Fibroblast of skin of left biceps (primary cell): ENCODE measurements at places on chromosomes 5 and 9.
A peak's percentile ranks its signal among the peaks of the same experiment; 100 is the strongest.

DNA sequence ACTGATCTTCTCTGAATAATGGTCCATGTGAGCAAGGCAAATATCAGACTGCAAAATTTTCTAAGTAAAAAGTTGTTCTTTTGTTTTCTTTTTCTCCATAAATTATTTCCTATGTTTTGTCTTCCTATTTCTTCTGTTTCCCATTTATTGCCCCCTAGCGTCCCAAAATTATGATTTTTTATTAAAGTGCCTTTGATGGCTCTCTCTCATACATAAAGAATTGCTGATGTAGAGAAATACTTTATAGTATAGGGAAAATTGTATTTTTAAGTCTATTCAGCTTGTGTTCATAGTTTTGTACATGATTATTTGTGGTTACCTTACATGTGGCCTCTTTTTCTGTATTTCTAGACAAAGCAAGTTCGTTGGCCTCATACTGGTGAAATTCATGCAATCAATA lies 1031.2 kb downstream of the EFNA5 start:
- no peak for DNase-seq

- DNase-seq = no peak
Observed at GRCh38 chr9:38088006-38088925, 19.2 kb upstream of the SHB start.

DNA sequence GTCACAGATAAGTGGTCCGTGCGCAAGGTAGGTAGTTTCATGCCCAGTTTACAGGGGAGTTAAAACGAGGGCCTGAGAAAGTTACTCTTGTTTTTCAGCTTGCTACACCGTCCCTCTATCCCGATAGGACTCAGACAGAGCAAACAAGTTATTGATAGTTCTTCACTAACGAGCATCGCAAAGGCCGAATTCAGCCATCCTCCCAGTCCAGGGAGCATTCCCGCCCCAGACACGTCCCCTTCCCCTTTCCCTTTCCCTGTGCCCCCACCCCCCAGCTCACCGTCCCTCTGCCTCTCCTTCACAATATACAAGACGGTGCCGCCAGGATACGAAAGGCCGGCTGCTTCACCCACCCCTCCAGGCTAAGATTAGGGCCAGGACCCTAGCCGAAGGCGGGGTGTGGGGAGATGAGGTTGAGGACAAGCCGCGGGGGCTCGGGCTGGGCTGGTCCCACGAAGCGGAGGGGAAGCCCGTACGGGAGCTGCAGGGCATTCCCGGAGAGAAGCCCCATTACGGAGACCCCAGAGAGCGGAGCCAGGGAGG lies 599 bp downstream of the KIAA1191 start:
- DNase-seq = no peak

GRCh38 chr5:59678943-59679342 lies 214.6 kb downstream of the PDE4D start:
- DNase-seq = no peak

GRCh38 chr9:105341434-105342146 lies 97.1 kb downstream of the SLC44A1 start:
- no peak for DNase-seq

GRCh38 chr5:75734913-75735789 lies 17.9 kb upstream of the POC5 start:
- DNase-seq = no peak

DNA sequence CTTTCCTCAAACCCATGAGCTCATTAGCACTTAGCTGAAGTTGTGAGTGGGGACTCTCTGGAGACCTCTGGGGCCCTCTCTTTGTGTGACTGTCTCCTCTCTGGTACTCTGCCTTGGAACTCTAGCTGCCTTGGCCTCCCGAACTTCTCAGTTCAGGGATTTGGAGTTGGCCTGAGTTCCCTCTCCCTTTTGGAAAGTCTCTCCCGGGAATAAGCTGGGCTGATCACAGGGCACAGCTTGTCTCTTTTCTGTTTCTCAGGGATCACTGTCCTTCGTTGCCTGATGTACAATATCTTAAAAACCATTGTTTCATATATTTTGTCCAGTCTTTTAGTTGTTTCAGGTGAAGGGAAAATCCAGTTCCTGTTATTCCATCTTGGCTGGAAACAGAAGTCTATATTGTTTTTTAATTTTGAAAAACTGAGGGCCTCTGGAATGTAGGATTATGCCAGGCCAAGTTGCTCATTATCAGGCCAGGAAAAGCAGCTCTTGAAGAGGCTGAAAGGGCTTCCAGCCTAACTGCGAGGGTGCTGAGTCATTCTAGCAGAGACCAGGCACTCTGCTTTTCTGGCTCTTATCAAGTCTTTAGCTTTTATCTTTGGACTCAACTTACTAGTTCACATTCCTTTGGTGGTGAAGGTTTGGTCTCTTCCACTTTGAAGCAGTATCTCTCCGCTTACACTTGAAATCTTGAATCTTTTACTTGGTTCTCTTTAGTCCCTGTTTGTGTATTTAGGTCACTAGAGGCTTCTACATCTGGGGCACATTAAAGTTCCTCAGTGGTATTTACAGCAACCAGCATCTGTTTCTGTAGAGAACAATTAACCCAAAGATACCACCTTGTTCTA lies 8.4 kb upstream of the RGS3 start:
- DNase-seq = peak; percentile 70

GRCh38 chr5:95086927-95087815 lies 197.7 kb downstream of the MCTP1 start:
- DNase-seq = no peak
